ENCODE measurements at places on chromosomes 6 and 20.
A peak's percentile ranks its signal among the peaks of the same experiment; 100 is the strongest.

GRCh38 chr6:79630883-79631692 lies at the start of gene SH3BGRL2:
Gene SH3BGRL2 (plus strand): TSS chr6:79631329. CDS start chr6:79631462, 133 bp downstream.
- peak; percentile 10 for DNase-seq

DNA sequence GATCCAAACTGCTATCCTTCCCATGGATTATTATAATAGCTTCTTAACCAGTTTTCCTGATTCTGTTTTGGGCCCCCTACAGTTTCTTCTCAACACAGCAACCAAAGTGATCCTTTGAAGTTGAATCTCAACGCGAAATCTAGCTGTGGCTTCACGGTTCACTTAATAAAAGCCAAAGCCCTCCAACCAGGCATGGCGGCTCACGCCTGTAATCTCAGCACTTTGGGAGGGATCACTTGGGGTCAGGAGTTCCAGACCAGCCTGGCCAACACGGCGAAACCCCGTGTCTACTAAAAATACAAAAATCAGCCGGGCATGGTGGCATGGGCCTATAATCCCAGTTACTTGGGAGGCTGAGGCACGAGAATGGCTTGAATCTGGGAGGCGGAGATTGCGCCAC lies 3.3 kb downstream of the RMND1 start:
- DNase-seq, result no peak

DNA sequence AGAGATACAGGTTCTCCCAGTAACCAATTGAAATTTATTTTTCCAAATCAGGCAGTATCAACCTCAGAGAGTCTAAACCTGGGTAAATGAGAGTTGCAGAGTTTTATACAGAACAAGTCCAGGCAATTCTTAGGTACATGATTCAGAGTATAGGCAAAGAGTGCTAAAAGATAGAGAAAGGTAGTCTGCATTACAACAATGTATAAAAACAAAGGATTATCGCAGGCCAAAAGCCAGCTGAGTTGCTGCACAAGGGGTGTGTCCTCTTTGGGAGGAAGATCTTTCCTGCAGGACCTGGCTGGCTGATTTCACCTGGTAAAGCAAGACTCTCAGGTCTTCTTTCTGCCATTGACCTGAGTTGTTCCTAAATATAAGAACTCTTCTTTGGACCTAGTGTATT lies 48.9 kb upstream of the ECHDC1 start:
- no peak for DNase-seq

DNA sequence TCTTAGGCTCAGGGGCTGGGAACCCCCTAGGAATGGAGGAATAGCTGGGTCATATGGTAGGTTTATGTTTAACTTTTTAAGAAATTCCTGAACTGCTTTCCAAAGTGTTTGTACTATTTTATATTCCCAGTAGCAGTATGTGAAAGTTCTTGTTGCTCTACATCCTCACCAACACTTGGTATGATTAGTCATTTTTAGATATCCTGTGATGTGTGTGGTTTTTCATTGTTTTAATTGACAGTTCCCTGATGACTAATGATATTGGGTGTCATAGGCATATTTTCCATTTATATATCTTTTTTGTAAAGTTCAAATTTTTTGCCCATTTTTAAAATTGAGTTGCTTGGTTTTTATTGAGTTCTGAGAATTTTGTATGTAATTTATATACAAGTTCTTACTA lies 72.3 kb downstream of the SLC16A10 start:
- DNase-seq, result no peak

- peak; percentile 14 for DNase-seq
These were observed 13.3 kb downstream of the GRM4 start for GRCh38 chr6:34132486-34133185.

DNA sequence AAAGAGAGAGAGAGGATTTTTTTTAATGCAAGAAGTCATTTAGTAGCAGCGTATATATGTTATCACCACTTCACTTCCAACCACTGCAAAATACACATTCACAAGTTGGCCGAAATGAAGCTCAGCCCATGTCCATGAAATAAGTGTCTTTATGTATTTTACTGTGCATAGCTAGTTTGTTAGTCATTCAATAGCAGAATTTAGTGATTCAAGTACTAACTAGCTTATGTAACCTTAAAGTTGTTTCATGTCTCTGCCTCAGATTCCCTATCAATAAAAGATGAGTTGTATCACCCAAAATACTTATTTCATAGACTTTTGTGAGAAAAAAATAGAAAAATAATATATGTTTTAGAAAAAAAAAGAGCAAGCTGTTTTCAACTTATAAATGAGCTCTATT lies 153.7 kb upstream of the PRDM1 start:
- DNase-seq, result no peak

GRCh38 chr6:75794351-75794846 lies 45.4 kb downstream of the MYO6 start:
- no peak for DNase-seq

DNA sequence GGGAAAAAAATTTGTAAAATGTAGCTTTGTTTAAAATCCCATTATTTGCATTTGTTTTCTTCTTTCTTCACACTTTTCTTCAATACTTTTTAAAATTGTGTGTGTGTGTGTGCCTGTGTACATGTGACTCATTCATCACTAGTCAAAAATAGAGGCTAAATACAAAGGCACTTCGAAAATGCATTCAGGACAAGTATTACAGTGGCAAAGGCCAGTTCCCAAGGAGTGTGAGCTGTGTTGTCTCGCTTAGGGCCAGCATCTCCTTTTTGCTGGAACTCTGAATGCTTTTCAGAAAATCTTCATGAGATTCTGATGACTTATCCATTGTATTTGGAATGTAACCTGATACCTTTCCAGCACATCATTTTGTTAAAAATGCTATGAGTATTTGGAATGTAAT lies 288.5 kb upstream of the CNR1 start:
- no peak for DNase-seq

DNA sequence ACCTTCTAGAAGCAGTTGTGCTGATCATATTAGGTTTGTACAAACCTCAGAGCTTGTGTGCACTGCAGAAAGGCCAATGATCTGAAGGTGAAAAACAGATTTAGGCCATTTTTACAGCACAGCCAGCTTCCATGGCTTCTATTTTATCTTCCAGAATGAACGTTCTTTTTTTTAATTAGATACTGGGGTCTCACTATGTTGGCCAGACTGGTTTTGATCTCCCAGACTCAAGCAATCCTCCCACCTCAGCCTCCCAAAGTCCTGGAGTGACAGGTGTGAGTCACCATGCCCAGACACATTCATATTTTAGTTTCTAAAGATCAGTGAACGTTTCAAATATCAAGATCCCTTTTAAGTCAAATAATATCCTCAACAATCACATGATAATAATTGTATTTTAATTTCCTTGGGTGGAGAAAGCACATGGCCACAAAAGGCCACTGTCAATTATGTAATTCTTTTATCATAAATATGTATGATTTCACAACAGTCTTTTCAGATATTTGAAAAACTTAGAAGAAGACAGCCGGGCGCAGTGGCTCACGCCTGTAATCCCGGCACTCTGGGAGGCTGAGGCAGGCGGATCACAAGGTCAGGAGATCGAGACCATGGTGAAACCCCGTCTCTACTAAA lies 326.7 kb upstream of the JARID2 start:
- no peak for DNase-seq

- no peak for DNase-seq
These were observed 2.5 kb downstream of the NPBWR2 start for GRCh38 chr20:64104667-64105451.

DNA sequence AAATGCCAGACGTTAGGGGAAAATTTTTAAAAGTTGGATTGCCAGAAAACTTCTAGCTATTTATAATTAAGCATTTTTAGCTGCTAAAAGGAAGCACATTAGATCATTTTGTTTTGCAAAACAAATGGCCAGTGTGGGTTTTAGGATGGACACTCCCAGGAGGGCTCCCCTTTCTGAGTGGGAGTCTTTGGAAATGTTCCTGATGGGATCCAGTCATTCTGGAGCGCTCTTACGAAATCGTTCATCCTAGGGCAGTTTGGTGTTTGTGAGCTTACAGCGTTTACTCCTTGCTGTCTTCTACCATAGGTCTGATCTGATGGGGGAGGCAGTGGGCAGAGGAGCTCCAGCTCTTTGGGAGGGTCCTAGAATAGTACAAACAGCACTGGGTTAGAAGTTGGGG lies 14.7 kb downstream of the GNAS start:
- DNase-seq, result no peak

Measured in CD4-positive, alpha-beta T cell treated with Interleukin-4 for 1 hour (primary cell).